ENCODE measurements at places on chromosomes 12 and 14. TPM values are rescaled to one million over a fixed set of nuclear protein-coding genes. Genes with fewer than 3 reads are reported as not detected.

RFX4 gene
- not detected for total RNA-seq

TAS2R9 gene
- not detected for total RNA-seq

RALGAPA1 gene
- 30.9 TPM for total RNA-seq

MYH7 gene
- not detected for total RNA-seq

CCDC38 gene
- total RNA-seq: not detected

CD163L1 gene
- 0.28 TPM for total RNA-seq
